Stimulated activated CD8-positive, alpha-beta memory T cell treated with anti-CD3 and anti-CD28 coated beads, Interleukin-2, amount 100 ng/mL, for 1 hour (primary cell): ENCODE measurements at places on chromosomes 3 and 15.

GRCh38 chr3:46921041-46921440, 43.5 kb downstream of the PTH1R start:
- DNase-seq, result no peak

- no peak for DNase-seq
These were observed 30.7 kb downstream of the ATP13A5 start for GRCh38 chr3:193347521-193348501.

- DNase-seq, result no peak
These were observed 31.8 kb upstream of the PSMD6 start for GRCh38 chr3:64055076-64055475.

DNA sequence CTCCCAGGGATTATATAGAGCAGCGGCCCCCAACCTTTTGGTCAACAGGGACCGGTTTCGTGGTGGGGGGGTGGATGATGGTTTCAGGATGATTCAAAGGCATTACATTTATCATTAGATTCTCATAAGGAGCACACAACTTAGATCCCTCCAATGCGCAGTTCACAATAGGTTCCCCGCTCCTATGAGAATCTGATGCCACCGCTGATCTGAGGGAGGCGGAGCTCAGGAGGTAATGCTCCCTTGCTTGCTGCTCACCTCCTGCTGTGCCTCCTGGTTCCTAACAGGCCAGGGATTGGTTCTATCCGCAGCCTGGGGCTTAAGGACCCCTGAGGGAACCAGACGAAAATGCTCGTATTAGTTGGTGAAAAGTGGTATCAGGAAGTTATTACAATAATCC, 1.3 kb upstream of the HACD2 start:
- DNase-seq, result no peak
